ENCODE measurements at places on chromosomes 2 and 18.

DNA sequence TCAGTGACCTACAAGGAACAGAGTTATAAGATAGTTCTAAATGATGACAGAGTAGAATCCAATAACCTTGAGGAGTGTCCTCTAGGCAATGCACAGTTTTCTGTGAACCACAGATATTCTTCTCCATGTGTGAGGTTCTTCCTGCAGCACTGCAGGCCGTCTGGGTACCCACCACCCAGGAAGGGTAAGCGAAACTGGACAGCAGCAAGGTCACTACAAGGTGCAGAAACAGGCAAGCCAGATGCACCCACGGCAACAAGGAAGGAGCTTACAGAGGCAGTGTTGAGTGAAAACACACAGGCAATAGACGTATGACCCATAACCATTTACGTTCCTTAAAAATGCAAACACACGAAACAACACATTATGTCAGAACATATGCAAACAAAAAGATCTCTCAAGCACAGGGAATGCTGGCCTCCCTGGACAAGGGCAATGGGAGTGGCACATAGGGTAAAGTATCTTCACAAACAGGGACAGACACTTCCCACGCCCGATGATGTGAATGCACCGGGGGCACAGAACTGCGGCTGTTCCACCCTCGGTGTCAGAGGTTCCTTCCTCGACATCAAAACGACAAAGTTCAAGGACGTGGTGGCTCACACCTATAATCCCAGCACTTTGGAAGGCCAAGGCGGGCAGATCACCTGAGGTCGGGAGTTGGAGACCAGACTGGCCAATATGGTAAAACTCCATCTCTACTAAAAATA is 84.1 kb downstream of the NDUFA10 start:
- DNase-seq, result no peak

GRCh38 chr18:62898359-62898758 is 183.0 kb downstream of the PHLPP1 start:
- no peak for DNase-seq

GRCh38 chr18:50711386-50711785 is 108.4 kb downstream of the MRO start:
- DNase-seq, result no peak

DNA sequence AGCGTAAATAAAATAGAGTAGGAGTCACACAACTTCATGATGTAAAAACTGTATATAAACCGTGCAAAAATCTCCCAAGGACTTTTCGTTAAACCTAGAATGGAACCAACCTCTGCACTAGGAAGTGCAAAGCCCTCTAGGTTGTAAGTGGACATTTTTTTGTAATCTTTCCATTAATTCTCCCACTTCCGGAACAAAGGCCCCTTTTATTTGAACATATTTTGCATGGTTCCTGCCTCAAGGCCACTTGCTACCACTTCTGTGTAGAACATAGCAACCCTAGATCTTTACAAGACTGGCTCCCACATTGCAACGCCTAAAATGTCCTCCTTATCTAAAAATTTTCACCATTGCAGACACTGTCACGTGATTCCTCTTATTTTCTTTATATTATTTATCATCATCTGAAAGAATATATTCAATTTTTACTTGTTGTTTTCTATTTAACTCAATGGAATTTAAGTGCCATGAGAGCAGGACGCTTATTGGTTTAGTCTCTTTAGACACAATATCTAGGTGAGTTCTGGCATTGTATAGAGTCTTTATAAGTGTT is 249.6 kb upstream of the TMEFF2 start:
- DNase-seq, result no peak

All from cerebellar nuclear complex (tissue), 1 donor.